ENCODE measurements at places on chromosomes 6 and 20. TPM values are rescaled to one million over a fixed set of nuclear protein-coding genes. Genes with fewer than 3 reads are reported as not detected.

The NELFE gene
- total RNA-seq: 51.1 TPM

The CRISP2 gene
- total RNA-seq: not detected

The ENPP1 gene
- total RNA-seq: 0.16 TPM

The TNFRSF21 gene
- 0.77 TPM for total RNA-seq

The ATP6V1G2 gene
- 3.5 TPM for total RNA-seq

The CNBD2 gene
- 4.7 TPM for total RNA-seq

GRCh38 chr6:40917603-40918002, 121.4 kb downstream of the UNC5CL start:
- H3K27me3 ChIP-seq: no peaks in the 10 kb centered on the region
- DNase-seq: no peak
- H3K27ac ChIP-seq: no peak overlapping the region
- H3K36me3 ChIP-seq: no peaks in the 10 kb centered on the region
- H3K4me3 ChIP-seq: no peak overlapping the region
- H3K4me1 ChIP-seq: no peaks in the 10 kb centered on the region

GRCh38 chr6:50030777-50031562, 9.2 kb upstream of the DEFB110 start:
- no peak overlapping the region for H3K27ac ChIP-seq
- DNase-seq: no peak
- H3K4me1 ChIP-seq: no peaks in the 10 kb centered on the region
- H3K4me3 ChIP-seq: no peak overlapping the region
- no peaks in the 10 kb centered on the region for H3K36me3 ChIP-seq

DNA sequence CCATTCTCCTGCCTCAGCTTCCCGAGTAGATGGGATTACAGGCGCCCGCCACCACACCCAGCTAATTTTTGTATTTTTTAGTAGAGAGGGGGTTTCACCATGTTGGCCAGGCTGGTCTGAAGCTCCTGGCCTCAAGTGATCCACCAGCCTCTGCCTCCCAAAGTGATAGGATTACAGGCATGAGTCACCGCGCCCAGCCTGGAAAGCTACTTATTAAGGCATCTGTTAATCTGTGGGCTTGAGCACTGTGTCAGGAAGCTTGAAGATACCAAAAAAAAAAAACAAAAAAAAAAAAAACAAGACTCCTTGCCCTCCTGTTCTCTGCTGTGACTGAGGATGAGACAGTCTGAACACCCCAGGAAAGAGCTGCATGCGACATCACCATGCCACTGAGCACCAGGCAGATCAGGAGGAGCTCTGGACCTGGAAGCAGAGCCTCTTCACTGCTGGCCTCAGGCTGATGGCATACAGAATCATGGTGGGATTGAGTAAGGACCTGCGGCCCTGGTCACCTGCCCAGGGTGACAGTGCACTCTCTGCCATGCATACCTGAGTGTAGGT, 166.5 kb upstream of the SNX9 start:
- H3K4me1 ChIP-seq: no peaks in the 10 kb centered on the region
- no peak overlapping the region for H3K27ac ChIP-seq
- H3K4me3 ChIP-seq: no peak overlapping the region
- H3K36me3 ChIP-seq: no peaks in the 10 kb centered on the region
- no peaks in the 10 kb centered on the region for H3K27me3 ChIP-seq

GRCh38 chr6:28710466-28711191, 184.9 kb downstream of the GPX5 start:
- peak overlapping the region; percentile 8 for H3K4me3 ChIP-seq
- no peaks in the 10 kb centered on the region for H3K27me3 ChIP-seq
- H3K4me1 ChIP-seq: no peaks in the 10 kb centered on the region

DNA sequence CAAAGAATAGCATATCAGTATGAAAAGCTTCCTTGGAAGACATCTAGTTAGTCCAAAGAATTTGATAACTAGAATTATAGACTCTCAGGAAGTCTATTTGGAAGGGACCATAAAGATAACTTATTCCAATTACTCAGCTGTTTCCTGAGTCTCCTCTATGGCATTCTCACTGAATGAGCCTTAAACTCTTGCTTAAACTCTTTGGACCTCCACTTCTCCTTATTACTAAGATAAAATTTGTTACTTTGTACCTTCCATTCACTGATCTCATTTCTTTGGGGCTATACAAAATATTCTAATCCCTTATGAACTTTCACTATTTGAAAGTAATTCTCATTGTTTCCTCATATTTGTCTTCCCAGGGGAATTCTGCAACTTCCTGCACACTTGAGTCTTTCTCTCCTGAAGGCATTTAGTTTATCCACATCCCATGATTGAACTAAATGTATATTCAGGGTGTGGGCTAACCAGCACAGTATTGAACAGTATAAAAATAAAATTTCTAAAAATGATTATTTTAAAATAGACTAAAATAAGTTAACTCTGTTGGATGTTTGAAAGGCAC, 67.1 kb upstream of the NOTCH4 start:
- no peaks in the 10 kb centered on the region for H3K27me3 ChIP-seq
- H3K4me1 ChIP-seq: no peaks in the 10 kb centered on the region
- no peak overlapping the region for H3K27ac ChIP-seq
- no peak overlapping the region for H3K4me3 ChIP-seq
- H3K36me3 ChIP-seq: no peaks in the 10 kb centered on the region

GRCh38 chr6:123547216-123547978, 89.4 kb downstream of the TRDN start:
- no peak overlapping the region for H3K27ac ChIP-seq
- no peaks in the 10 kb centered on the region for H3K36me3 ChIP-seq
- no peak overlapping the region for H3K4me3 ChIP-seq
- DNase-seq: no peak
- H3K27me3 ChIP-seq: no peaks in the 10 kb centered on the region
- no peaks in the 10 kb centered on the region for H3K4me1 ChIP-seq

GRCh38 chr6:109059571-109060021, 35.0 kb downstream of the SESN1 start:
- DNase-seq: no peak
- no peaks in the 10 kb centered on the region for H3K4me1 ChIP-seq
- H3K4me3 ChIP-seq: no peak overlapping the region
- no peaks in the 10 kb centered on the region for H3K27me3 ChIP-seq

DNA sequence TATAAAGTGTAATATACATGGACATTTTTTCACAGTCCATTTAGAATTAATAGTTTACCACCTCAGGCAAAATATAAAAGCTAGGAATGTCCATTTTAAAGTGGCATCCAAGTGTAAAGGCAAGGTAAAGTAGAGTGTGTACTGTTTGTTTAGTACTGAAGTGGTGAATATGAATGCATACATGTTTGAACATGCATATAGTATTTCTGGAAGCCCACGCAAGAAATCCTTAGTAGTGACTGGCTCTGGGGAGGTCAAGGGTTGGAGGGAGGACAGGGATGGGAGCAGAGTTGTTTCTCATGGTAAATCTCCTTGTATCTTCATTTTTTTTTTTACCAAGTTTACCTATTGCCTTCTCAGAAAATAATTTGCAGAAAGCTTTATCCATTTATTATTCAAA, 129.2 kb downstream of the UNC5CL start:
- H3K36me3 ChIP-seq: no peaks in the 10 kb centered on the region
- H3K4me1 ChIP-seq: no peaks in the 10 kb centered on the region
- no peak overlapping the region for H3K4me3 ChIP-seq
- H3K27me3 ChIP-seq: no peaks in the 10 kb centered on the region
- no peak overlapping the region for H3K27ac ChIP-seq
- DNase-seq: no peak

DNA sequence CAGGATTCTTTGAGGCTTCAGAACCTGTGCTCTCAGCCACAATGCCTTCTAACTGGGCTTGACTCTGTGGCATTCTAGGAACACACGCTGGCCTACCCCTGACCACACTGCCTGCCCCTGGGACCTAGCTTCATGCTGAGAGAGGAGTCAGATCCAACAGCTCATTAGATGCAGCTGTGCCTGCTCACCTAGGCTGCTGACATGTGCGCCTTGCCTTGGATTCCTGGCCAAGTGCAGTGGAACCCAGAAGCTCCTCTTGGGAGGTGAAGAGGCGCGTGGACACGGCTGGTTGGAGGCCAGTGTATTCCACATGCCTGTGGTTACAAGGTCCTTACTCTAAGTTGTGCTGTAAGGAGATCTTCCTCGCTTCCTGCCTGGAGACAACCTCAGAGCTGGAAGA, 24.7 kb upstream of the KCNK16 start:
- H3K27ac ChIP-seq: no peak overlapping the region
- H3K27me3 ChIP-seq: no peaks in the 10 kb centered on the region
- peaks cover 7% of the 10 kb centered on the region for H3K4me1 ChIP-seq
- no peak for DNase-seq
- H3K36me3 ChIP-seq: no peaks in the 10 kb centered on the region

- H3K27me3 ChIP-seq: no peaks in the 10 kb centered on the region
- no peak overlapping the region for H3K27ac ChIP-seq
- H3K4me1 ChIP-seq: no peaks in the 10 kb centered on the region
Measured at GRCh38 chr6:90139272-90139817, 157.3 kb downstream of the BACH2 start.

DNA sequence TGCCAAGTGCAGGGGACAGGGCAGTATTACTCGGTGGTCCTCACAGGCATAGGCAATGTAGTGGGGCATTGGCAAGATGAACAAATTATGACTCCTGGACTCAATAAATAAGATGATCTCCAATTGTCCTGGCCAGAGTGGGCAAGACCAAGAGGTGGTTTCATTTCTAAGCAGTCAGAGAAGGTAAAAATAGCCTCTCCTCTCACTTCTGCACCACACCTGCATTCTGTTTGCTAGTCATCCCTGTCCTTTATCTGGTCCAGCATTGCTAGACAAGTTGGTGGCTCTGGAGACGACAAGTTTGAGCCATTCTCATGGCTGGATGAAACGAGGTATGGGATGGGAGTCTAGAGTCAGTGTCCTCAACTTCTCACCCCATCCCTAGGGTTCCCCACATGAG, 83.0 kb downstream of the BANF2 start:
- no peak for DNase-seq
- H3K27me3 ChIP-seq: no peaks in the 10 kb centered on the region
- H3K27ac ChIP-seq: peak overlapping the region; percentile 33
- no peak overlapping the region for H3K4me3 ChIP-seq

DNA sequence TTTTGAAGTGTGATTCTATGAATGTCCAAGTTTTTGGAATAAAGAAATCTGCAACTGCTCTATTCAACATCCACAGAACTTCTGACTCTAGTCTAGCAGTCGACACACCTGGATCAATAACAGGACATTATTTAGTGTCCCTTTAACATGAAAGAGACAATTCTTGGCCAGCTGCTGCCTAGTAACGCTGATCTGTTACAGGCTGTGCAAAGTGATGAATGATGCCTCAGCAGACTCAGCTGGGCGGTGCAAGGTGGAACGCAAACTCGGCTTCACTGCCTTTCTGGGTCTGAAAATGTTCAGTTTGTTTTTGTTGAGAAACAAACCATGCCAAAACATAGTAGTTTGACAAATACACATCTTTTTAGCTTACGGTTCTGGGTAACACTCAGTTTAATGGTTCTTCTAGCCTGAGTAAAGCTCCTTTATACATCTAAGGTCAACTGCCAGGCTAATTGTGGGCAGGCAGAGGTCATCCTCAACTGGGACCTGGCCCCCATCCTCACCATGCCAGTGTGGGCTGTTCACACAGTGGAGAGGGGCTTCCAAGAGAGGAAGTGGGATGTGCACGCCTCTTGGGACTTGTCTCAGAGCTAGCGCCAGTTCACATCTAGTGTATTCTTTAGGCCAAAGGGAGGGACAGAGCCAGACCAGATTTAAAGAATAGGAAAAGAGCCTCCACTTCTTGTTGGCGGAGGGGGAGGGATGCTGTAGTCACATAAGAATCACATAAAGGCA, 879.7 kb downstream of the QKI start:
- no peaks in the 10 kb centered on the region for H3K36me3 ChIP-seq
- H3K4me3 ChIP-seq: no peak overlapping the region
- H3K4me1 ChIP-seq: no peaks in the 10 kb centered on the region
- no peak overlapping the region for H3K27ac ChIP-seq
- no peaks in the 10 kb centered on the region for H3K27me3 ChIP-seq
- no peak for DNase-seq

All from GM12878 (cell line).